Large intestine (tissue), 12 donors: ENCODE measurements at places on chromosomes 1 and 21. TPM values are rescaled to one million over a fixed set of nuclear protein-coding genes. Genes with fewer than 3 reads are reported as not detected.

The HSPB7 gene
- polyA plus RNA-seq = 13.2 TPM

The RPL22 gene
- 1,131 TPM for polyA plus RNA-seq

The LCE2A gene
- polyA plus RNA-seq = not detected

The VSIG8 gene
- polyA plus RNA-seq = 0.06 TPM

The FOXD2 gene
- 1.6 TPM for polyA plus RNA-seq

GRCh38 chr1:82560566-82560965 lies 759.8 kb downstream of the ADGRL2 start:
- DNase-seq = no peak

DNA sequence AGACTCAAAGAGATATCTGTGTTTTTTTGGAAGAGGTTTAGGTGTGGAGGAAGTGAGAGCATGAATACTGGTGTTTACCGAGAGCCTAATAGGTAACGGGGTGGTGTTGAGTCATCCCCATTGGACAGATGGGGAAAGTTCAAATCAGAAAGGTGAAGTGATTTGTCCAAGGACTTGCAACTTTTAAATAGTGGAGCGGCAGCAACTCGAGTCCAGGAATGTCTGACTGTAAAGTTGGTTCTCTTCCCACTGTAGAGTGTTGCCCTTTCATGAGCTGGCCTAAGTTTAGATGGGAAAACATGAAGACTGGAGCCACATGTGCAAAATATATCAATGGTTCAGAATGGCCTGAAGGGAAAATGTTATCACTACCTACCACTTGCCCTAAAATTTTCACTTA lies 125.7 kb downstream of the LYPLAL1 start:
- DNase-seq = no peak

DNA sequence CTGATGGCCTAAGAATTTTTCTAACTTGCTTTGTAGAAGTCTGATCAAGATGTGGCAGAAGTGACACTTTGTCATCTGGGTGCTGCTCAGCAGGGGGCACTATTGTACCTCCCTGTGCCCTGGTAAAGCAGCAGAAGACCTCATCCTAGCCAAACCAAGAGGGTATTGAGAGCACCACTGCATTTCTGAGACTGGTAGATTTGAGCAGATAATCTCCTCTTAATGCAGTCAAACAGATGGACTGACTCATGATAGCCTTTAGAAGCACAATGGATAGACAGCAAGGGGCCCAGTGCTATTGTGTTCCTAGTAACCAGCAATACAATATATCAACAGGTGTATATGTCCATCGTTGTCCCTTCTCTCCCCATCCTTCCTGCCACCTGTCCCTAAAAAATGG lies 5.7 kb downstream of the TPM3 start:
- peak; percentile 51 for DNase-seq

- no peak for DNase-seq
These were observed 151.8 kb upstream of the B3GALT2 start for GRCh38 chr1:193338194-193338593.

- no peak for DNase-seq
These were observed 10.5 kb upstream of the OLIG1 start for GRCh38 chr21:33059380-33059841.

- DNase-seq = no peak
These were observed 1189.2 kb downstream of the PLA2G4A start for GRCh38 chr1:188017921-188018320.

- DNase-seq = no peak
These were observed 47.7 kb upstream of the PPM1J start for GRCh38 chr1:112762541-112763500.

DNA sequence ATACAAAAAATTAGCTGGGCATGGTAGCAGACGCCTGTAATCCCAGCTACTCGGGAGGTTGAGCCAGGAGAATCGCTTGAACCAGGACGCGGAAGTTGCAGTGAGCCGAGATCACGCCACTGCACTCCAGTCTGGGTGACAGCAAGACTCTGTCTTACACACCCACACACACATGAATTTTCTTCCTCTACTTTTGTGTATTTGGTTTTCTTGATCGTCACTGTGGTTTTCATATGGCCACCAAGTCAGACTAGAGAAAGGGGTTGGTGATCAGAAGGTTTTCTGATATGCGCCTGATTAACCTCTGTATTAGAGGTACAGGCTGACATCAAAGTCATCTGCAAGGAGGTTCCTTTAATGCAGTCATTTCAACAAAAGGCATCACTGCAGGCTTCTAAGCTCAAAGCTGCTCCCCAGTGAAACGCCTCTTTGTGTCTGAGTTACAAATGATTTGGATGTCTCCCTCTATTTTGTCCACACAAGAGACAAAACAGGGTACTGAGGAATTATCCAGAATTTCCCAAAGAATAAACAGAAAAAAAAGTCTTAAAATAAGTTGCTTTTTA lies 11.1 kb downstream of the SH2D1B start:
- no peak for DNase-seq

- no peak for DNase-seq
These were observed 2.5 kb downstream of the LHX4 start for GRCh38 chr1:180232521-180233043.

- no peak for DNase-seq
These were observed 6.6 kb upstream of the PCP4 start for GRCh38 chr21:39860600-39860999.

DNA sequence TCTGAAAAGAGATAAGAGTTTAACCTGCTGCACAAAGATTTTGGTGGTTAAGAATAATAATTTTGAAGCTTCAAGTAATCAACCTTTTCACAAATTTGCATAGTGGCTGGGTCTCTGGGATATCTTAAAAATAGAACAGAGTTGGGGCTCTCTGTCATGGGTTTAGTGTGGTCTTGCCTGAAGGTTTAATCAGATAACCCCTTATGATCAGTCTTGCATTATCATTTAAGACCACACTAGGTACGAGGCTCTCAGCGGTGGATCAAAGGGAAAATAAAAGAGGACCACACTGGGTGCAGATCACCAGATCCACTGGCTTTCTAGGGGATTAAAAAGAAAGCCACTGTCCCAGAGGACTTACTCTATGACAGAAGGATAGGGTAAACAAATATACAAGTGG lies 19.5 kb downstream of the LRRC8C start:
- no peak for DNase-seq

DNA sequence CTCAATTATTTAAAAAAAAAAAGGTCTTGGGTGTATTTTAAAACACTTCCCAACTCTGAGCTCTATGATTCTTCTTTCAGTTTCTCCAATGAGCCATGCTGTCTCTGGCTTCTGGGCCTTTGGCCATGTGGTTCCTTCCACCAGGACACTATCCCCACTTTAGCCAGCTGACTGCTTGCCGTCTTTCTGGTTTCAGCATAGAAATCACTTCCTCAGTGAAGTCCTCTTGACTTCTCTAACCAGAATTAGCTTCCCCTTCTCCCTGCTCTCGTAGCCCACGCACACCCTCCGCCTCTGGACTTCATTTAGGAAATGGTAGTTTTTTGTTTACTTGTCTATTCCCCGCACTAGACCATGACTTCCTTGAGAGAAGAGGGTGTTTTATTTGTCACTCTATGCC lies 1.1 kb upstream of the DIO1 start:
- no peak for DNase-seq

GRCh38 chr1:201436393-201436792 lies 14.9 kb upstream of the TNNI1 start:
- no peak for DNase-seq

DNA sequence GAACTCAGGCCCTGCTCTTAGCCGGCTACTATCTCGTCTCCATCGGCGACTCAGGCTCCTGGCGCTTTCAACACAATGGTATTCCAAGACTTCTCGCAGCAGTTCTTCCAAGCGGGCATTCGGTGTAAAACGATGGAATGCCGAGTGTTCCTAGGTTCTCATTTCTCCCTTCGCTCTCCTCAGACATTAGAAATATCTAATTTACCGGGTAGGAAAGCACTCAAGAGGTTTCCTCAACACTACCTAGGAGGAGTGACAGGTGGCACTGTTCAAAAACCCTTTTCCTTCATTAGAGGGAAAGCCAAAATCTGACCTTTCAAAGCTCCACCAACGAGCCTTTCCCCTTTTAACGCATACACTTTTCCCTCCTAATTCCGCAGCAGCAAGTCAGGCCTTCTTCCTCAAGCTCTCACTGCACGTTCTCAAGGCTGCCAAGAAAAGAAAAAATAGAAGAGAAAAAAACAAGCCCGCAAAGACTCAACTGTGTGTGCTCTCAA lies 601 bp downstream of the UBE2G2 start:
- DNase-seq = no peak

DNA sequence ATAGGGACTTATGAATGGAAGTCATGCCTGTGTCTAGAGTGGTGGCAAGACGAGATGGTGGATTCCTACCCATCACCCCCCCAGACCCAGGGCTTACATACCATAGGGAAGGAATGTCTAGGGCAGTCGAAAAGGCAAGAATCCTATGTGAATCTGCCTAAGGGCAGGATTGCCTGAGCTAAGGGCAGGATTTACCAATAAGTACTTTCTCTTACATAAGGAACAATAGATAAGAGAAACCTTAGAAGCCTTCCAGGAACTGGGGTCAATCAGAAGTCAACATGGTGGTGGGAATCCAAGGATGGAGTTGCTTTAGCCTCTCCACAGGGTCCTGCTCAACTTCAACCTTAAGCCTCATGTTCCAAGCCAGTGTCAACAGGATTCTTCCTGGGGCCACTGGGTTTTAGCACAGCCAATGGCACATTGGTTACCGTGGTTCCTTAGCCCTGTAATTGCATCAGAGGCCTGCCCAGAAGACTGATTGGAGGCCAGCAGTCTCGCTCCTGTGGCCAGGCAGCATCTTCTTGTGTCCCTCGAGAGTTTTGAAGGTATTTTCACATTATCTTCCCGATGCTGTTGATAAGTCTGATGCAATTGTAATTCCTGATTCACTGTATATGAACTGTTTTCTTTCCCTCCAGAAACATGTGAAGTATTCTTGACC lies 20.7 kb downstream of the BACE2 start:
- no peak for DNase-seq

GRCh38 chr1:15522551-15522950 lies 1.5 kb downstream of the CASP9 start:
- no peak for DNase-seq

DNA sequence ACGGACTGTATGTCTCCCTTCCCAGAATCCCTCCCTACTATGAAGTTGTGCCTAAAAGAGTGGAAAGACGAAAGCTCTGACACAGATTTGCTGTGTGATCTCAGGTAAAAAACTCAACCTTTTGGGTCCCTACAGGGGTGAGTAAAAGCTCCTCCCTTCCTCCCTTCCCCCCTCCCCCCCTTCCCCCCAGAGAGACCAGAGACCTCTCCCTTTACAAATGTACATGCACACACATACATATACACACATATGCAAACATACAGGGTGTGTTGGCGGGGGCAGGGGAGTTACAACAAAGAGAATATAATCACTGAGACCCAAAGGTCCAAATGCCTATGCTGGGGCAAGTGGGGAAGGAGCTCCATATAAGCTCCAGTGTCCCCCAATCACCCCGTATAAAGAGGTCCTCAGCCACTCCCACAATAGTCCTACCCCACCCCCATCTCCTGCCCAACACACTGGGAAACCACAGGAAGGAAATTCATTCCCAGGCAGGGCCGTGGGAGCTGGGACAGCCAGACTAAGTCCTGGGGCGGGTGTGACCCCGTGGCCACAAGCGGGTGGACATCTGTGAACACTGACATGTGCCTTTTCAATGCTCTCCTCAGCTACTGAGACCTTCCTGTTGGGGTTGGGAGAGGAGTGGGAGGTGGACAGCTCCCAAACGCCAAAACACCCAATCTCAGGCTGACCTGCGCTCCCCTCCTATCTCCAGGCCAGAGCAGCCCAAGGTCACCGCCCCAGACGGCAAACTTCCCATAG lies 2.0 kb downstream of the MEF2D start:
- peak; percentile 48 for DNase-seq

- DNase-seq = no peak
These were observed 36.8 kb upstream of the DUSP10 start for GRCh38 chr1:221778535-221779142.

GRCh38 chr21:42374457-42374856 lies 8.1 kb upstream of the TFF1 start:
- DNase-seq = no peak
